ENCODE measurements at places on chromosomes 13 and 19.

DNA sequence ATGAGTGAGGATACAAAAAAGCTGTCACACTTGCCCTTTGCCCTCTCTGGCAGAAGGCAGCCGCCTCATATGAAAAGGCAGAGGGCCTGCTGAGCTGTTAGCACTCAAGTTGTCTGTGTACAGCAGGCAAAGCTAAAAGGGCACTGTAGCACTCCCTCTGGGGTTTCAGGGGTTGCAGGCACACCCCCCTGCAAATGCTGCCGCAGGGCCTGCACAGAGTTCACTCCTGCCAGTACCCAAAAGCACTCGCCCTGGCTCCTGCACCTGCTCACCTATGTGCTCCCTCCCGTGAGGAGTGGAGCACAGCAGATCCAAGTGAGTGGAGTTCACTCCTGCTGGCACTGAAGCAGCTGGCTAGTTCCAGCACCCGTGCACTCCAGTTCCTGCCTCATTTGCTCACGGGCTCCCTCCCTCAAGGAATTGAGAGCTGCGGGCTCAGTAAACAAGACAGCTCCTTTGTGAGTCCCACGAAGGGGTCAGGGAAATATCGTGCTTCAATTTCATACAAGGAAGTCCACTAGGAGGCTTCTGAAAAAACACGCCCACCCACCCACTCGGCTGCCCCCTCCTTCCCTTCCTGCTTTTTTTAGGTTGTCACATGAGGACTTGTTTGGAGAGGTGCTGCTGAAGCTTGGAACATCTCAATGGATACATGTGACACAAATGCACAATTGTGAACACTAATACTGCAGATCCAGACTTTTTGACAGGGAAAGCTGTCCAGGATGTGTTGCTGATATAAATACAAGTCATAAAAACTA lies 9.9 kb upstream of the RCBTB2 start:
- no peak for DNase-seq

DNA sequence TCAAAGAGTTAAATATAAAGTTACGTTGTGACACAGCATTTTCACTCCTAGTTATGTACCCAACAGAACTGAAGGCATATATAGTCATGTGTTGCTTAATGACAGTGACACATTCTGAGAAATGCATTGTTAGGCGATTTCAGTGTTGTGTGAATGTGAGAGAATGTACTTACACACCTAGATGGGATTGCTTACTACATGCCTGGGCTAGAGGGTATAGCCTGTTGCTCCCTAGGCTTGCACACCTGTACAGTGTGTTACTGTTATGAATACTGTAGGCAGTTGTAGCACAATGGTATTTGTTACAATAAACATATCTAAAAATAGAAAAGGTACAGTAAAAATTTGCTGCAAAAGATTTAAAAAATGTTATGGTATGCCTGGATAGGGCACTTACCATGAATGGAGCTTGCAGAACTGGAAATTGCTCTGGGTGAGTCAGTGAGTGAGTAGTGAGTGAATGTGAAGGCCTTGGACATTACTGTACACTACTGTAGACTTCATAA lies 89.2 kb downstream of the DHRS12 start:
- peak; percentile 56 for DNase-seq

- DNase-seq = no peak
Observed at GRCh38 chr19:50695251-50696093, 24.1 kb downstream of the SHANK1 start.

DNA sequence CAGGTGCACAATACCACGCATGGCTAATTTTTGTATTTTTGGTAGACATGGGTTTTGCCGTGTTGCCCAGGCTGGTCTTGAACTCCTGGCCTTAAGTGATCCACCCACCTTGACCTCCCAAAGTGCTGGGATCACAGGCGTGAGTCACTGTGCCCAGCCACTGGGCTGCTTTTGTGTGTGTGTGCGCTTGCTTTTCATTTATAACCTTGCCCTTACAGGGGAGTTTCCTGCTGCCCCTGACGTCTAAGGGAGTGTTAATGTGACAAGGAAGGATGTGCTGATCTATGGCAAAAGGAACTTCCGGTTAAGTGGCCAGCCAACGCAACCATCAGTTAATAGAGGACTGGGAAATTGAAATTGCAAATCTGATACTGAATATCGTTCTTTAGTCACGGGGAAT lies 57.7 kb downstream of the ING1 start:
- DNase-seq = no peak

GRCh38 chr13:25330541-25330940 lies 29.1 kb downstream of the NUP58 start:
- DNase-seq = no peak
